ENCODE measurements at places on chromosomes 7 and 10.
A peak's percentile ranks its signal among the peaks of the same experiment; 100 is the strongest.

DNA sequence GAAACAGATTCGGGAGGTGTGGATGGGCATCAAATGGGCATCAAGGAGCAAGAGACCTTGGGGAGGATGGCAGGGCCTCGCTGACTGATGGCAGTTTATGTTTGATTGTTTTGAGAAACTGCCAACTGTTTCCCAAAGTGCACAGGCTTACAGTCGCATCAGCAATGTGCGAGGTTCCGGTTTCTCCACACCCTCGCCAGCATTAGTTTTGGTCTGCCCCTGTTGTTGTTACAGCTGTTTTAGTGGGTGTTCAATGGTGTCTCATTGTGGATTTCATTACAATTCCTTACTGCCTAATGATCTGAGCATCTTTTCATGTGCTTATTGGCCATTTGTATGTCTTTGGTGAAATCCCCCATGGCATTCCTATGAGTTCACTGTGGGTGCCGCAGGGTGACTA is 24.4 kb downstream of the AKR1E2 start:
- no peak for DNase-seq

DNA sequence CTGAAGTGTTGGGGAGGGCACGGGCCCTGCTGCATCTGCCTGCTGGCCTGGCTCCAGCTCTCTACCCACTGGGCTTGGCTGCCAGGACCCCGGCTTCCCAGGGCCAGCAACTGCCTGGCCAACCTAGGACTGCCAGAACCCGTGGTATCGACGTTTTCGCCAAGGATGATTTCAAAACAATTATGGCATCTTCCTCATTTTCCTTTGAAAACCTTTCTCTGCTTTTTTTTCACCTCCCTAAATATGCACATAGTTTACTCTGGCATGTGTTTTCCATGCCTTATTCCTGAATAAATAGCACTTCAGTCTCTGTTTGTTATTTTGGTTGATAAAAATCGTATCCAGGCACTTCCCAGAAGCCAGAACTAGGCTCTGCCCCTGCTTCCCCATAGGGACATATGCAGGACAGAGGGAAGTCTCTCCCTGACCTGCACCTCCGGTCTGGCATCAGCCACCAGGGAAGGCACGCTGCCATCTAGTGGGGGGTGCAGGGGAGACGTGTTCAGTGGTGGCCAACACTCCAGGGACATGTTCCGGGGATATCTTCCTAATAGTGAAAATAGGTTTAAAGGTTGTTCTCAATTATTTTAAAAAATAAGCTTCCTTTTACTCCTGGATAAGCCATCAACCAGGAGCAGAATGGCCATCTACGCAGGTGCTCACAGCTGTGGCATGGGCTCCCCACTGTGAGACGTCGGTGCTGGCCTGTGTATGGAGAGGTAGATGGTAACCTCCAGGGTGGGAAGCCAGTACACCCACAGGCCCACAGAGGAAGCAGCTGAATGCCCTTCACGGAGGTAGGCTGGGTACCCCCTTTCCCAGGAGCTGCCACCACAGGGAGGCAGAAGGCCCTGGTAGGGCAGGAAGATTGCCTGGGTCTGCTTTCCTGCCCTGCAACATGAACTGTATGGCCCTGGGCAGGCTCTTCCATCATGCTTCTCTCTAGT is 30.7 kb upstream of the ANTXRL start:
- DNase-seq, result no peak

DNA sequence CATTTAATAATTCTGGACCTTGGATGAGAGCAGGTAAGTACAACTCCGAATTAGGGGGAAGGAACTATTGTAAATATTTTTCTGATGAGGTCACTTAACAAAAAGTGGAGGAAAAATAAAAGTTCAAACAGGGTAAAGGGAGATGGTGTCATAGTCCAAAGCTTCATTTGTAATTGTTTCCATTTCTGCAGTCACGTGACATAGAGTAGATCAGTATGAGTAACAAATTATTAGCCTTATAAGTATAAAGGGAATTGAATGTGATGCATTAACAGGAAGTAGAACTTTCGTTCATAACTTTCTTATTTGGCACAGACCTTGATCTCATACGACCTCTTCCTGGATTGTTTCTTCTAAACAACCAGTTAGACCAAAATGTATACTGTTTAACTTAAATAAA is 347.2 kb upstream of the TPK1 start:
- DNase-seq, result no peak

GRCh38 chr10:75126277-75126676 is 14.8 kb downstream of the SAMD8 start:
- no peak for DNase-seq

DNA sequence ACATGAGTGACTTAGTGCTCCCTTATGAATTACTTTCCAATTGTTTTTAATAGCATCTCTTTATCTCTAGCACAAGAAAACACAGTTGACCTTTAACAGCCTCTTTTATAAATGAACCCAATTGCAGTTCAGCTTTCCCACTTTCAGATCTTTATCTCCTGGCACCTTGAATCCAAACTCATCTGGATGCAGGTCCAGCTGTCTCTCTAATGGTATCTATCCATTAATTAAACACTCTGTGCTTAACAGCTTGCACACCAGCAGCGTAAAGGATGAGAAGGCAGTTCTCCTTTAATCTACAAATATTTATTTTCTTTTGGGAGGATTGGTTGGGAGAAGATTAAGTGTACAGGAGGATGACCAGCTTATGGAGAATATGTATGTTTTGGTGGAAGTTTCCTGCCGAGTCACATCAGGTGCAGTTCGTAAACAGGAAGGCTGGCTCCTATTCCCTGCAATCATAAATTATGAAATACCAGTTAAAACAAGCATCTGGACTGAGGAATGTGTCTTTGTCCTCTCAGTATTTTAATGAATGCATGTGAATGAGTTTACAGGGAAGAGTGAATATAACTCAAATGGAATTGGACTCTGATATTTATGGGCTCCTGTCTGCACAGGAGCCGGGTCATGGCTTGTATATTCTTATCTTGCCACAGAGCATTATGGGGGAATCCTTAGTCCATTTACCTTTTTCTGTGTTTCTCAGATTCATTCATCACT is 232.7 kb downstream of the PHF14 start:
- DNase-seq, result peak; percentile 30

DNA sequence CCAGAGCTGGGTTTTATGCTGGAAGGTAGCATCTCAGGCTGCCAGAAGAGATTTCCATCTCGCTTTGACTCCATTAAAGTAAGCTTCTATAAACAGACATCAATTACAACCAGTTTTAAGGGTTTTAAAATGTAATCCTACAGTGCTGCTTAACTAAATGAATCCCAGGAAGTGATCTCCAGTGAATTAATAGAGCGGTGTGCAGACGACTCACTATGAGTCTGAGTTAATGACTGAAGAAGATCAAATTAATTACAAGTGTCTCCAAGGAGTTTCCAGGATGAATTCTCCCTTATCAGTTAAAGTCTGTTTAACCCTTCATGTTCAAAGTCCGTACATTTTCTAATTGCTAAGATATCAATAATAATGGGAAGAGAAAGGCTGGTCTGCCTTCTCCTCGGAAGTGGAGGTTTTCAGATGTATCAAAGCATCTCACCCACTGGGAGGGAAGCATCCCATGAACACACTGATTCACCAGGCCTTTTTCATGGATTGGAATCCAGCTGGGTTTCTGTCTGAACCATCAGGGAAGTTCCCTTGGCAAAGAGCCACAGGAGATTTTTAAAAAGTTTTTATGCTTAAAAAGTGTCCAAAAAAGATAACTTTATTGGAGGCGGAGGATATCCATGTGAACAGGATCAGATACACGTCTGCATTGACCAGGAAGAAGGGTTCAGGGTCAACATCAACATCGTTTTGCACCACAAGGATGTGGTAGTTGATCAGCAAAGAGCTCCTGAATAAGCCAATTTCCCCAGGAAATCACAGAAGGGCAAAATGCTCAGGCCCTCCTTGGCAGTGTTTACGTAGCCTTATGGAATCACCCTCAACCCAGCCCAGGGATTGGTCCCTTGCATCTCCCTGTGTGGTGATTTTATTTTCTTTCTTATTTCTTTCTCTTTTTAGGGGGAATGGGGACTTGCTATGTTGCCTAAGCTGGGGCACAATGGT is 288.2 kb downstream of the POU6F2 start:
- no peak for DNase-seq

DNA sequence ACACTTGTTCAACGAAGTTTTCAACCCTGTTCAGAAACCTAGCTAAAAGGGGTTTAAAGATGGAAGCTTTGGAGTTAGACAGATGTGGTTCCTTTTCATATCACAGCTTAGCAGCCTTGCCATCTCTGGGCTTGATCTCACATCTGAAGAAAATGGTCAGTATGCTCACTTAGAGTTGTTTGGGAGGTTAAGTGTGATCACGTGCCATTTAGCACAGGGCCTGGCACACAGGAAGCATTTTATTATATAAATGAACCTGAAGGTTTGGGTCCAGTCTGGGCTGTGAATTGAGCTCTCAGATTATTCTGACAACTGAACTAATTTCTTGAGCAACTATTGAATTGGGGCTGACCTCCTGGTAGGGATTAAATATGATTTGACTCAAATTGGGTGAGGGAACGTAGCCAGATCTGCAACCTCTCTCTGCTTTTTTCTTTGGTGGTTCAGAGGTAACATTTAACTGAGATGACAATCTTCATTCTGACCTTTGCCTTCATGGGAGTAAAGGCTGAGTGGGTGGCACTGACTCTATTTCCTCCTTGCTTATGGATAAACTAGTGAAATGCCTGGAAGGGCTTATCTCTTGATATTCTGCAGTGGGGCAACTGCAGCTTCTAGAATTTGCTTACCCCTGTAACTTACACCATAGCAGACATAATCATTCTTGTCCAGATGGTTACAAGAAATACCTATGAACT is 10.2 kb upstream of the HKDC1 start:
- DNase-seq, result no peak

GRCh38 chr7:73741600-73741999 is 3.0 kb upstream of the ABHD11 start:
- DNase-seq, result peak; percentile 81

DNA sequence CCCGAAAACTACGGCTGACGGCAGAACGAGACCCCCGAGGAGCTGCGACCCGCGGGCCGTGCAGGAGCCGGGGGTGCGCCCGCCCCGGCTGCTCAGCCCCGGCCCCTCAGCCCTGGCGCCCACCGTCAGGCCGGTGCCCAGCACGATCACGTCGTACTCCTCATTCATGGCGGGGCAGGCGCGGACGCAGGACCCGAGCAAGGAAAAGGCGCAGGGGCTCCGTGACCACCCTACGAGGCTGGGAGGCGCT is 218 bp downstream of the GDI2 start:
- DNase-seq, result no peak

- DNase-seq, result no peak
Observed at GRCh38 chr7:55570939-55571338, 1.4 kb downstream of the VOPP1 start.

DNA sequence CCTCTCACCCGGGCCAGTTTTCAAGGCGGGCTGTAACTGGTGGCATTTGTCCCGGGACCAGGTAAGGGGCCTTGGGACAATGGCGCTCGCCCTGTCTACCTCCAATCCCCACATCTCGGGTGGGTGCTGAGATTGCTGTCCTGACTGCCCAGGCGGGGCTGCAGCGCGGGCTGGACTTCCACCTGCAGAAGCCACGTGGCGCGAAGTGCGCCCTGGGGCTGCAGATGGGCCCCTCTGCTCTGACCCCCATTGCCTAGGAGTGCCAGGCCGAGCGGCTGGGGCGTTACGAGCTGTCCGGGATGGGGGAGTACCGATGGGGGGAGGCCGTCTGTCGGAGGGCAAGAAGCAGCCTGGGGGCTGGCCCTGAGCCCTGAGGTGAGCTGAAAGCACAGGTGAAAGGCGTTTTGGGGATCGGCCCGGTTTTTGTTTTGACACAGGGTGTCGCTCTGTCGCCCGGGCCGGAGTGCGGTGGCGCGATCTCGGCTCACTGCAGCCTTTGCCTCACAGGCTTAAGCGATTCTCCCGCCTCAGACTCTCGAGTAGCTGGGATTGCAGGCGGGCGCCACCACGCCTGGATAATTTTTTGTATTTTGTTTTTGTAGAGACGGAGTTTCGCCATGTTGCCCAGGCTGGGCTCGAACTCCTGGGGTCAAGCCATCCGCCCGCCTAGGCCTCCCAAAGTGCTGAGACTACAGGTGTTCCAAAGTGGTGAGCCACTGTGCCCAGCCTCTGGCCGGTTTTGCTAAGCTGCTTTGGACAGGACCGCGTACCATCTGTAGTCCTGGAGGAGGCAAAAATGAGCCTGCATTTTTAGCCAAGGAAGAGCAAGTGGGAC is at the start of gene SFXN2:
Gene SFXN2 (plus strand): TSS at position 16 of the 835 bp plus-strand sequence. CDS start 12,001 bp downstream, outside the sequence.
- peak; percentile 16 for DNase-seq

DNA sequence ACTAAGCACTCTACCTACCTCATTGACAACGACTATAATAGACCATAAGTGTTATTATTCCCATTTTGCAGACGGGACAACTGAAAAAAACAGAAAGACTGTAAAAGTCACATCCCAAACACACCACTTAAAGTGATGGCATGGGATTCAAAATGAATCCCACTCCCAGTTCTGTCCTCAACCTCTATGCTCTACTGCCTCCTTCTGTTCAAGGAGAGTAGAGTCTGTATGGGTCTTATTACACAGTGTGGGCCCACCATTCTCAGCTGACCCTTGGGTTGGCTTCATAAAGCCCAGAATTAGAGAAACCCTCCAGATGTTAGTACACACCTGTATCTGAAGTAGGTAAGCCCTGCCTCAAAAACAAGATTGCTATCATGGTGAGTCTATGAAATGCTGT is 102.2 kb downstream of the GRM8 start:
- no peak for DNase-seq
